ENCODE measurements at places on chromosomes 5 and 9. TPM values are rescaled to one million over a fixed set of nuclear protein-coding genes. Genes with fewer than 3 reads are reported as not detected.

DNA sequence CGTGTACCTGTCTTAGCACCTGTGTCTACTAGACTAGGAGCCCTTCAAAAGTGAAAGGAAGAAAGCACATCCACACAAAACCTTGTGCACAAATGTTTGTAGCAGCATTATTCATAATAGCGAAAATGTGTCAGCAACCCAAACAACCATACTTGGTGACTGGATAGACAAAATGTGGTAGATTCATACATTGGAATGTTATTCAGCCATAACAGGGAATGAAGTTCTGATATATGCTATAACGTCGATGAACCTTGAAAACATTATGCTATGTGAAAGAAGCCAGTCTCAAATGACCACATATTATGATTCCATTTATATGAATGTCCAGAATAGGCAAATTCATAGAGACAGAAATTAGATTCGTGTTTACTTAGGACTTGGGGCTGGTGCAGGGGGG lies 57.8 kb upstream of the LARP1 start:
- DNase-seq: no peak

PRDM9 gene
- not detected for total RNA-seq

ZNF608 gene
- total RNA-seq: 9.3 TPM

DRD1 gene
- total RNA-seq: not detected

DNA sequence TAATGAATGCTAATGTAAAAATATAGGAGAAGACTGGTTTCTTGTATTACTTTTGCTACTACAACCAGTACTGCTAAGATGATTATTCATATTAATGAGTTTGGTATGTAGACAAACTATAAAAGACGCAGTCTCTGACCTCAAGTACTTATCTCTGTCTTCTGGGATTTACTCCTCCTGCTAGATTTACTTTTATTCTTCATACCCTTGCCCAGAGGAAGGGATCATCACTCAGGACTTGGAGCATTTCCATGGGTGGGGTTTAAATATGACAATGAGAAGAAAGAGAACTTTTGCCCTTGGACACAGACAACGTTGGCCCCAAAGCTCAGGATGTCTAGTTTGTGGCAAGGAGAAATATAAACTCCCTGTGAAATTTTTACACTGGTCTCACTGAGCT lies 126.1 kb downstream of the BNC2 start:
- DNase-seq: no peak

PCDHGA3 gene
- total RNA-seq: 9.8 TPM

- no peak for DNase-seq
These were observed 119.4 kb downstream of the SPOCK1 start for GRCh38 chr5:137379555-137380286.

- no peak for DNase-seq
These were observed 632.5 kb upstream of the ST8SIA4 start for GRCh38 chr5:101535626-101536025.

SVEP1 gene
- 6.4 TPM for total RNA-seq

GRCh38 chr5:175290379-175290778 lies 153.6 kb downstream of the DRD1 start:
- DNase-seq: no peak

GRCh38 chr9:88064554-88064953 lies 73.7 kb downstream of the SPATA31C2 start:
- no peak for DNase-seq

DNA sequence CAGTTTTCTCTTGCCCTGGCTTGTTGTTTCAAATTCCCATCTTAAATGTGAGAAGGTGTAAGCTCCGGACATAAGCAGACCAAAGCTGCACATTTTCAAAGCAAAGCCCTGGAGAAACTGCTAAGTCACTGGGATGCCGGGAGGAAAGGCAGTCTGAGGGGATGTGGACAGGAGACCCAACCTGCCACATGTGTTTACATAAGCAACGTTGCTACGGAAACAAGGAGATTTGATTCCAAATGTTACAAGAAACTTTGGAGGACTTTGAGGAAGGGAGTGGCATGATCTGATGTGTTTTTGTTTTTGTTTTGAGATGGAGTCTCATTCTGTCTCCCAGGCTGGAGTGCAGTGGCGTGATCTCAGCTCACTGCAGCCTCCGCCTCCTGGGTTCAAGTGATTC lies 25.7 kb upstream of the INSYN2B start:
- no peak for DNase-seq

- DNase-seq: no peak
These were observed 72.8 kb downstream of the MAPKAP1 start for GRCh38 chr9:125634040-125634717.

GRCh38 chr5:41524174-41524573 lies 13.8 kb upstream of the PLCXD3 start:
- DNase-seq: no peak

TXNDC8 gene
- total RNA-seq: not detected

DNA sequence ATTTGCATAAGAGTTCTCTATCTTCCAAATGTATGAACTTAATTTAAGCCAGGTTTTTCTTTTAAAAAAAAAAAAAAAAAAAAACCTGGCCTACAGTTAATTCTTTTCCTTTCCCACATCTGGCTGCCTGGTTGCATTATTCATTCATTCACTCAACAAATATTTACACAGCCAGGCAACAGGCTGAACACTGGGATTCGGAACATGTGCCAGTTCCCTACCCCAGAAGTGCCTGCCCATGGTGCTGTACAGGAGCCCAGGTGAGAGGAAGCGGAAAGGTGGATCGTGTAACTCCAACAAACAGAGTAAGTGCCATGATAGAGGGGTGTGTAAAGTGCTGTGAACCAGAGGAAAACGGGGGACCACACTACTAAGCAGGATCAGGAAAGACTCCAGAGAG lies 93.6 kb downstream of the CDK5RAP2 start:
- DNase-seq: no peak

CCDC69 gene
- total RNA-seq: 181 TPM

STKLD1 gene
- total RNA-seq: 0.27 TPM

PGM5 gene
- total RNA-seq: 151 TPM

RGS7BP gene
- total RNA-seq: 6.5 TPM

CEL gene
- 7.7 TPM for total RNA-seq

All from Right ventricle myocardium inferior (tissue), 1 donor.